ENCODE measurements at places on chromosomes 2 and 18.

DNA sequence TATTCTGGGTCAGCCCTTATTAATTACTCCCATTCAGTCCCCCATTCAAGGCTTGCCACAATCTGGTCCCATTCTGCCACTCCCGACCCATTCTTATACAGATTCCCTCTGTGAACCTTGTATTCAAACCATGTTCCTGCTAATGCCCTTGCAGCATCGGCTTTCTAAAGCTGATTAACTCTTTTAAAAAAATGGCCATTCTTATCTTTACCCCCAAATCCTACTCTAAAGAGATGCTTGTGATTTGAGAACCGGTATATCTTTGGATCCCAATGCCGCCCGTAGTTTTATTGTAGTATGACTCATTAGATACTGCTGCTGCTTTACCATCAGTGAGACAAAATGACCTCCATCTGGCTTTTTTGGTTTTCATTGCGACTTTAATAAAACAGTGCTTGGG lies 72.2 kb downstream of the XRCC5 start:
- DNase-seq, result no peak

GRCh38 chr2:214587442-214587841 lies 176.6 kb downstream of the VWC2L start:
- DNase-seq, result no peak

DNA sequence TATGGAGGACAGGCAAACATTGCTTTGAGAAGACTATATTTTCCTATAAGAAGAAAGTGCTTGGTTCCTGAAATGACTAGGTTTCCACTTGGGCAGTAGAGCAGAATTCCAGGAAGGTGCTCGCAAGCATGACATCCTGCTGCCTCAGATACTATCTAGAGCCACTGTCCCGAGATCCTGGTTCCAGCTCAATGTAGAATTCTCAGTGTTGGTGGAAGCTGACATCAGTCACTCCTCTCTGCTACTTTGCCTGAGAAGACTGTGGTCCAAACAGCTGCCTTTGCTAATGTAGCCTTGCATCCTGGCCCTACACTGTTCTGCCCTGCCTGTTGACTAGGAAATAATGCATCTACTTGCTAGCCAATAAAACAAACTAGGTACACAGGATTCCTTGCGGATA lies 50.0 kb upstream of the ITGA6 start:
- DNase-seq, result no peak

- no peak for DNase-seq
These were observed 288.4 kb downstream of the LRRTM1 start for GRCh38 chr2:80016171-80016570.

Data from CD8-positive, alpha-beta T cell (primary cell).